ENCODE measurements at places on chromosomes 16 and 17.

DNA sequence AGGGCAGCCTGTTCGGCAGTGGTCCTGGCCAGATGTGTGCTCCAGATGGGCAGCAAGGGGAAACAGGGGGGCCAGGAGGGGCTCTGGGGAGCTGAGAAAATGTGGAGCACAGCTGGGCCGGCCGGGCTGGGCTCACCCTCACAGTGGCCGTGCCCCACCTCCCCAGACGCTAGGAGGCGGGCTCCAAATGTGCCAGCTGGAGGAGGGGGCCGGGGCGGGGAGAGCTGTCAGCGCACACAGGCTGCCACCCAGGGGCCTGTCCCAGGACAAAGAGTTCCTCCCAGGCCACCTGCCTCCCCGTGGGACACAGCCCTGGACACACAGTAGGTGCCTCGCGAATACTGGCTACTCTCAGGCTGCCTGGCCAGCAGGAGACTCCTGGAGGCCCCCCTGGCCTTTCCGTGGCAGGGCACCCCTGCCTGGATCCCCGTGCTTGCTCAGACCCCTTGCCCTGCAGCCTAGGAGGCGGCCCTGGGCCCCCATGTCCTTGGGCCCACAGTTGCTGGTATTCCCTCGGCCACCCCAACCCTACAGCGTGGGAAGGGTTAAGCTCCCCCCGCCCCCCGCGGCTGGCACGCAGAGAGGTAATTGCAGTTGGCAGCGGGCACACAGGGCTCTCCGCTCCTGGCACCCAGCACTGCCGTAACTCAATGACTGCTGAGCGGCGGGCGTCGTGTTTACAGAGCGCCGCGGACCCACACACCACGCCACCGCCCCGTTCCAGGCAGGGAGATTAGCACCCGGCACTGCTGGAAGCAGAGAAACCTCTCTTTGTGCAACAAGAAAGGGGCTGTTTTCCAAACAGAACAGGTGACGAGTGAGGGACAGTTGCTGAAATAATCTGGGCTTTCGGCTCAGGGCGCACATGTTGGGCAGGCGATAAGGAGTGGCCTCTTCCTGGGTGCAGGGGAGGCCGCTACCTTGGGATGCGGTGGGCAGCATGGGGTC, 32.2 kb downstream of the BAHCC1 start:
- peak; percentile 90 for DNase-seq

DNA sequence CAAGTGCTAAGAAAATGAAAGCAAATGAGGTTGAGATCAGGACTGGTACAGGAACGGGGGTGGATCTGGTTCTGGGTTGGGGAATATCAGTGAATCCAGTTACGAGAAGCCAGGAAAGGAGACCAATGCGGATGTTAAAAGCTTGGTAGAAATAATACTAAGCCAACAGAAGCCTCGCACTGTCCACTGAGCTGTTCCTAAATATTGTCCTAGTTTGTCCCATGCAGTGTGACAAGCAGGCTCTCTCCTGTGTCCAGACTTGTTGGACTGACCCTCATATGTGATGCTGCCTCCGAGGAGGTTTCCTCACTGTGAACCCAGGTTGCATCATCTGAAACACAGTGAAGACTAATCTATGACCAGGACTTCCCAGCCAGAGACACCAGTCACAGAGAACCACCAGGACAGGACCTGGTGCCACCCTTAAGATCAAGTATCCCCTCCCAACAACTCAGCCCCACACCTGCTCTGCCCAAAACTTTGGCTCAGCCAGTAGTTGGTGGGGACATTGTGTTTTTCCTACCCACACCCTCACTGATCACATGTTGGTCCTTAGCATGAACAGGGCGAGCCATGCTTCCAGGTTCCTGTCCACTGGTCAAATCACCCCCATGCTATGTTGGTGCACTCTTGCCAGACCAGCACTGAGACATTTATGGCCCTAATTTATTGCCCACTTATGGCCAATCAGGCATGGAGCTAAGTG, 32.7 kb upstream of the SCNN1B start:
- DNase-seq = no peak

DNA sequence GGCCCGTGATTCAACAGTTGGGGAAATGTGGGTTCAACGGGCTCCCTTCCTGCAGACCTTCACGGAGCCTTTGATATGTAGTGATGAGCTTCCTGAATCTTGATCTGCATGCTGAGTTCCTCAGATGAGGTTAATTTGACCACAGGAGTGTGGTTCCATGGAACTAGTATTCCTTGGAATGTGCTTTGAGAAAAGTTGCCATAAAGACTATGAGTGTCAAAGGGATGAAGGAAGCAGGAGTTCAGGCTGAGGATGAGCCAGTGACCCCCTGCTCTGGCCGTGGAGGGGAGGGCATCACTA, 229.2 kb downstream of the MSI2 start:
- DNase-seq = no peak

- no peak for DNase-seq
Observed at GRCh38 chr17:67125924-67126323, 81.6 kb downstream of the CACNG1 start.

GRCh38 chr17:4724650-4725049, 6.6 kb upstream of the MED11 start:
- no peak for DNase-seq

DNA sequence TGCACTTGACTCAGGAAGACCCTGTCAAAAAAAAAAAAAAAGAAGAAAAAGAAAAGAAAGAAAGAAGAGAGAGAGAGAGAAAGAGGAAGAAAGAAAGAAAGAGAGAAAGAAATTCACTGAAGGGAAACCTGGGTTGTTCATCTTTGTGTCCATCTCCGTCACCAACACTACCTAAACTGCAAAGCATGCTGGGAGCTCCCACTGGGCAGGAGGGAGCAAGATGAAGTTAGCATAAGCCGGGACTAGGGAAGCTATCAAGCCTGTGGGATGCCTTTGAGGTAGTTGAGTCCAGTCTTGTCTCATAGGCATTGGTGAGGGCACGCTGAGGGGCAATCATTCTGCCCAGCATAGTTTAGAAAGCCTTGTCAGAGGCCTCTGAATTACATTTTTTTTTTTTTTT, 7.6 kb upstream of the CBFB start:
- DNase-seq = no peak

DNA sequence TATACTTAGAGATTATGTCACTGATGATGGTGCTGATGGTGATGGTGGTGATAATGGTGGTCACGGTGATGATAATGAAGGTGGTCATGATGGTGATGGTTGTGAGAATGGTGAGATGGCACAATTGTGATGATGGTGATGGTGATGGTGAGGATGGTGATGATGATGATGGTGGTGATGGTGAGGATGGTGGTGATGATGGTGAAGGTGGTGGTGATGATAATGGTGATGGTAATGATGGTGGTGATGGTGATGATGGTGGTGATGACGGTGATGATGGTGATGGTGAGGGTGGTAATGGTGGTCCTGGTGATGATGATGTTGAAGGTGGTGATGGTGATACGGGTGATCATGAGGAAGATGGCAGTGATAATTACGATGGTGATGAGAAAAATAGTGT, 5.5 kb upstream of the CDT1 start:
- DNase-seq = no peak

GRCh38 chr16:88739977-88740726, 33.8 kb downstream of the CTU2 start:
- DNase-seq = no peak

DNA sequence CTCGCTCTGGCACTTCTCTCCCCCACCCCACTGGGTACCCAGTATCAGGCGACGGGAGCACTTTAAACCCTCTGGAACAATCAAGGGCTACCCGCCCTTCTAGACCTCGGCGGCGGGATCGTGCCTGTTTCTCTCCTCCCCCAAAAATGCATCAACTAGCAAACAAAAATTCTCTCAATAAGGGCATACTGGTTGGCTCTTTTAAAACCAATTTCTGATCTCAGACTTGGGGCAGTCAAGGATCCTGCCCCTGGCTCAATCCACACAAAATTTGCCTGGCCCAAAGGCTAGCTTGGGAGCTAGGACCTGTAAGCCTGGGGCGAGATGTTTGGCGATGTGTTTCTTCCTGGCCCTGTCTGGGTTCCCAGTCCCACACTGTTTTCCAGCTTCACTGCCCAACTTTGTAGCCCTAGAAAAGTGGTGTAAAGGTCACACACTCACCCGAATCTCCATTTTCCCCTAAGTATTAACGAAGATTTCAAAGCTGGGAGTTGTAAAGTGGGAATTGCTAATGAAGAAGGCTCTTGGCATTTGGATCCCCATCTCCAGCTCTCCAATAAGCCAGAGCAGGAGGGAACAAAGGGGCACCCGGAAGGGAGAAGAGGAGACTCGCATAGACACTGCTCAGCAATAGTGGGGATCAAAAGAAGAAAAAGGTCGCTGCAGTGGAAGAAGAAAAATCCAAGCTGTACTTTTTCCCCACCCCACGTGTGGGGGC, 14.4 kb upstream of the HOXB2 start:
- DNase-seq = no peak

All from upper lobe of left lung (tissue), 6 donors.